Substantia nigra (tissue), 51 donors: ENCODE measurements at places on chromosomes 7 and 10.

DNA sequence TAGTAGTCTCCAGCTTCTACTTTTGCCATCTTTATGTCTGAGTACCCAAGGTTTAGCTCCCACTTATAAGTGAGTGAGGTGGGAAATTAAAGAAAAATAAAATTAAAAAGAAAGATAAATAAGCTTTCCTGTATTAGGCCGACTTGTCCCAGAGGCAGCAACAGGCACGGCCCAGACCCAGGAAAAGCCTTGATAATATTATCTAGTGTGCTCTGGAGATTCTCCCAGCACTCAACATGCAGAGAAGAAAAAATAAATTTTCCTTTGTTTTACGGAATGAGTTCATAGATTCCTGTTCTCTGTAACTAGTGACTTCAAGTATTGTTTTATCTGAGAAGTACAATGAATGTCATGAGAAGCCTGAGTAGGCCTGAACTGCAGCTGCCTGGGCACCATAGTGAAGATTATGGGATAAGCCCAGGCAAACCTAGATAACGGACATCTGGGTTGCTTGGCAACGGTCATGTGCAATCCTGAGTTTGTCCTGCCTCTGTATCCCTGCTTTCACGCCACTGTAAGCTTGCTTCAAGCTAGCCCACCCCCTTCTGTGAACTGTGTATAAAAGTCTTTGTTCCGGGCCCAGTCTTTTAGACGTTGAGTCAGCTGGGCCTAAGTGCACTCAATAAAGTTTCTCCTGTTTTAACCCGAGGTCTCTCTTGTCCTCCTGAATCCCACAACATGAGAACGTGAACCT lies 6.4 kb downstream of the ATE1 start:
- DNase-seq: no peak

- no peak for DNase-seq
Observed at GRCh38 chr10:22723343-22723779, 9.0 kb upstream of the PIP4K2A start.

DNA sequence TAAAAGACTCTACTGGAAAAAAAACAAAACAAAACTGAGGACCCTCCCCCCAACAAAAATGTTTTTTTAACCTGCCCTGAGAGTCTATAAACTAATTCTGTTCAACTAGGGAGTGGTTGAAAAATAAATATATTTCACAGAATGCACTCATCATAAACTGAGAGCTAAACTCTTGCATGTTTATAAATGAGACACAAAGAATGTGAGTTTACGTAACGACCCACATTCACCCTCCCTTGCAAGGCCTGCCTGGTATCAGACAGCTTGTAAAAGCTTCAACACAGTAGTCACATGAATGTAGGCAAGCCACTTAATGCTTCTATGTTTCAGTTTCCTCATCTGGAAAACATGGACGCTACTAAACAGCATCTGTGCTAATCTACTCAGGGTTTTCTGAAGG lies 50.3 kb downstream of the JAZF1 start:
- DNase-seq: no peak

- DNase-seq: no peak
Observed at GRCh38 chr10:47016564-47016963, 105.3 kb downstream of the PTPN20 start.

- no peak for DNase-seq
Observed at GRCh38 chr7:16801111-16801542, 3.7 kb downstream of the AGR2 start.

DNA sequence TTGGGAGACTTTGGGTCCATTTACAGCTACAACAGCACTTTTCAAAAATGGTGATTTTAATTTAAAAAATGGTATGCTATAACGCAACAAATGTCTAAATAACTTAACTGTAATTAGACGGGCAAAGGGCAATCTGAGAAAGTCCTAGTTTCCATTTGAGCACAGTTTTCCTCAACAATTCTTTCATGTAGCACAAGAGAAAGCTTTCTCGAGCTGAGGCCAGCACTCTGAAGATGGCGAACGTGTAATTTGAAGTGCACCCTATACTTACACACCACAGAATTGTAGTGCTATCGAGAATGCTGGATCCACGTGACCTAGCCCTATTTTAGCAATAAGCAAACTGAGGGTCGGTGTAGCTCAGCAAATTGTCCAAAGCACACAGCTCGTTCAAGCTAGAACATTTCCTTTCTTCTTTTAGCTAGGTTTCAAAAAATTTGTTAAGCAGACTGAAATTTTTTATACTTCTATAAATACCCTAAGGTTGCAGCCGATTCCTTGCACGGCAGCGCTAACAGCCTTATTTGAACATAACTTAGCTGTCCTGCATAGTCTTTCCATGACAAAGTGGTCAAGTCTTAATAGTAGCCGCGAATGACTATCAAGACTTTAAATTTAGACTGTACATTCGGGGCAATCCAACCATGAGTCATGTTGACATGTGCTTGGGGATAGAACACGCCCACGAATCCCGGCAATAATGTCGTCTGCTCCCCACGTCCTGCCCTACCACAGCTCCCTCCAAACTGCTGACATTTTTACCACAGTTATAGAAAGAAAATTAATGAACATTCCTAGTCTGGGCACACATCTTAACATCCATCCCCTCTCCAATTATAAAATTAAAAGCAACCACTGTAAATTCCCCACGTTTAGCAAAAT lies 10.0 kb downstream of the KLF6 start:
- DNase-seq: no peak

- DNase-seq: no peak
Observed at GRCh38 chr10:117783698-117784395, 241.3 kb downstream of the EMX2 start.

GRCh38 chr10:106873770-106874603 lies 290.5 kb downstream of the SORCS1 start:
- no peak for DNase-seq

- no peak for DNase-seq
Observed at GRCh38 chr7:7861211-7861633, 107.4 kb upstream of the GLCCI1 start.

DNA sequence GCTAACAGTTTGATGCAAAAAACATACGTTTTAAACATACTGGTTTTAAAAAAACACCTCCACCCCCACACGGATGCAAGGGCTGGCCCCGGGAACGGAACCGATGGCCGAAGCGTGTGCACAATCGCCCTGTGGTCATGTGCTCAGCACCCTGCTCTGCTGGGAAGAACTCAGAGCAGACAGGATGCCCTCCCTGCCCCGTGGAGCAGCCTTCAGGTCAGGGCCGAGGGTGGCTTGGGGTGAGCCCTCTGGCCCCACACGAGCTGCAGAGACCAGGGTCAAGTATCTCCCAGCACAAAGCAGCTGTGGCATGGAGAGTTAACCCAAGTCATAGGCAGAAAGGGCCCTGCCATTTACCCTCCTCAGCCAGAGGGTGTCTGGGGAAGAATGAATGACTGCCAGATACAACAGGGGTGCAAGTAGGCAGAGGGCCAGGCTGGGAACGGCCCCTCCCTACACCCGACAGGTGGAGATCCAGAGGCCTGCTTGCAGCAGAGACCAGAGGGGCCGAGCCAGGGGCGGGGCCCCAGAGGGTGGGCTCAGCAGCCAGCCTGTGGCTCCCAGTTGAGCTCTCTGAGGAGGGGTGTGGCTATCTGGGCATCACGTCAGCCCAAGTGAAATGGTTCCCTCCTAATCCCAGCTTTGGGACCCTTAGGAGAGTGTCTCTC lies 56.8 kb downstream of the ZRANB1 start:
- no peak for DNase-seq

GRCh38 chr10:943334-944033 lies 12.0 kb upstream of the LARP4B start:
- no peak for DNase-seq

- no peak for DNase-seq
Observed at GRCh38 chr7:64879800-64880199, 23.3 kb upstream of the ZNF273 start.

- DNase-seq: no peak
Observed at GRCh38 chr7:125567686-125568085, 638.1 kb upstream of the POT1 start.

- DNase-seq: no peak
Observed at GRCh38 chr7:124777268-124777667, 11.7 kb upstream of the GPR37 start.

- no peak for DNase-seq
Observed at GRCh38 chr7:51318886-51319579, 2.4 kb upstream of the COBL start.

- no peak for DNase-seq
Observed at GRCh38 chr10:3828404-3829155, 43.6 kb upstream of the KLF6 start.

- no peak for DNase-seq
Observed at GRCh38 chr7:23520582-23520981, 11.2 kb downstream of the TRA2A start.

DNA sequence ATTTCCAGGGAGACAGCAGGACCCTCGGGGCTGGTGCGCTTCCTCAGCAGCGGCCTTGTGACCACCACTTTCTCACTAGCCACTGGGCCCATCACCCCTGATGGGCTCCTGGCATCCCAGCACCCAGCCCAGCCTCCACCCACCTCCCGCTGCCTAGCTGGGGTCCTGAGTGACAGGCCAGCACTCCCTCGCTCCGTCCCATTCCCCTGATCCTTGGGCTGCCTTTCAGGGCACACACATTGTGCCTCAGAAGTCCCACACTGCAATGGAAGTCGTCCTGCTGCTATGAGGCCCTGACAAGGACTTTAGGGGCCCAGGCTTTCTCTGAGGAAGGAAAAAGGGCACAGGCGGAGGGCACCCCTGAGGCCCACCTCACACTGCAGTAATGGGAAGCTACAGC lies 12.4 kb downstream of the CAMK2B start:
- DNase-seq: no peak

- no peak for DNase-seq
Observed at GRCh38 chr10:37535459-37536246, 321.8 kb downstream of the ZNF248 start.

GRCh38 chr10:68235581-68235980 lies 3.7 kb upstream of the ATOH7 start:
- DNase-seq: no peak

DNA sequence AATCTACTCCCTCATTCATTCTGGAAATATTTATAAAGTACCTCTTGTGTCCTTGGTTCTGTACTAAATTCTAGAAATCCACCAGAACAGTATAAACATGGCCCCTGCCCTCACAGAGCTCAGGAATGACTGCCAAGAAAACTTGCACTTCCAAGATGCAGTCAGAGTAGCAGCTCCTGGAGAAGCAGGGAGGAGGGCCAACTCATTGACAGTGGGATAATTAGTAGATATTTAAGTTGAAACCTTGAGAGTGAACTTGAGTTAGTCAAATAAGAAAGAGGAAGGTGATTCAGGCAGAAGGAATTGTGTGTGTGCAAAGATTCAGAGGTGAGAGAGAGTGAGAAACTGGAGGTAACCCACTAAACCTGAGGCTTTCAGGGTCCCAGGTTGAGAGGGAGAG lies 182.2 kb upstream of the INHBA start:
- DNase-seq: no peak

- no peak for DNase-seq
Observed at GRCh38 chr7:138918756-138919155, 62.4 kb downstream of the KIAA1549 start.

DNA sequence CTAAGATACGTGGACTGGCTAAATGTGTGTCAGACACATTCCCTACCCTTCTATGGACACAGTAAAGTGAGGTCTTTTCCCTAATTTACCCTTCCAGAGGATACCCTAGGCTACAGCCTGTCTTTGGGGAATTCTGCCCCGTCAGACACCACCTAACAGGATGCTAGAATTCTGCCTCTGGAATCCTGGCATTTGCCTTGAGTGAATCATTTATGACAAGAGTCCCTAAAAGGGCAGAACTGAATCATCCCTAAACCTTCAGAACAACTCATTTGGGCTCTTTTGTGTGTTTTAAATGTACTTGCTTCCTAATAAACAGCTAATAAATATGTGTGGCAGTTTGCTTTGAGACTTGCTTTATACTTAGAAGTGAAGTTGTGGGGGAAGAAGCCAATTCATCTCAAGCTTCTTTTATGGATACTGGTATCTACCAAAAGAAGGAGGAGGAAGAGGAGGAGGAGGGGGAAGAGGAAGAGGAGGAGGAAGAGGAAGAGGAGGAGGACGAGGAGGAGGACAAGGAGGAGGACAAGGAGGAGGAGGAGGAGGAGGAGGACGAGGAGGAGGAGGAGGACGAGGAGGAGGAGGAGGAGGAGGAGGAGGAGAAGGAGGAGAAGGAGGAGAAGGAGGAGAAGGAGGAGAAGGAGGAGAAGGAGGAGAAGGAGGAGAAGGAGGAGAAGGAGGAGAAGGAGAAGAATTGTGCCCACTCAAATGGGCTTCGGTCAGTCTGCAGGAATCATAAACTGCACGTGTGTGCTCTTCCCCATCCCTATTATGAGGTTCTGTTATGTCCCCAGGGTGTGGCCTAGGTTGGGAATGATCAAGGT lies 27.1 kb downstream of the PARP12 start:
- no peak for DNase-seq

GRCh38 chr7:146660839-146661238 lies 544.2 kb downstream of the CNTNAP2 start:
- DNase-seq: no peak

GRCh38 chr7:117492649-117493048 lies 12.8 kb downstream of the CFTR start:
- no peak for DNase-seq

- no peak for DNase-seq
Observed at GRCh38 chr10:80275756-80276155, 13.7 kb downstream of the MAT1A start.

- no peak for DNase-seq
Observed at GRCh38 chr10:133013463-133013862, 71.1 kb upstream of the CFAP46 start.

DNA sequence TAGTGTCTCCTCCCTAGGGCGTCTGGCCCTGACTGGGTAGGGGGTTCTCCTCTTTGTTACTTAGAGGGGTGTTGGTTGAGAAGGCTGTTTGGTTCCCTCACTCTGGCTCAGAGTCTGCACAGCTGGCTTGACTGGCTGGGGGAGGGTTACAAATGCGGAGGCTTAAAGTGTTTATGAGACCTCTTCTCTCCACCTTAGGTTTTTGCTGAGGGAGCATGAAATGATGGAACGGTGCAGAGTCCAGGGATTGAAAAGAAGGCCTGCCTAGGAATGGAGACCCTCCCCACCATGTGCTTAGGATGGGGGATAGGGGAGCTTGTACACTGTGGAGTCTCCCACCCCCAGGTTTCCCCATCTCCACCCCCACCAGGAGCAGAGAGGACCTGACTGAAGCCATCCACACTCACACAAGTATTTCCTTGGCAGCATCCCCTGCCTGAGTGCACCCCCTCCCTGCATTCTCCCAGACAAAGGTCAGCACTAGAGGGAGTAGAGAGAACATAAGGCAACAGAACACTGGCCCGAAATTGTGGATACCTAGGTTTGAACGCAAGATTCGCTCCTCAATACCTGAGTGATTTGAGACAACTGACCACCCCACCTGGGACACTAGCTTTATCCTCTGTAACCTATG lies 1.7 kb upstream of the LDB1 start:
- peak; percentile 13 for DNase-seq

- no peak for DNase-seq
Observed at GRCh38 chr7:16650266-16650665, 4.3 kb downstream of the BZW2 start.

GRCh38 chr10:36185097-36185496 lies 543.0 kb upstream of the FZD8 start:
- DNase-seq: no peak

GRCh38 chr7:118195837-118196474 lies 12.0 kb downstream of the LSM8 start:
- DNase-seq: no peak
